ENCODE measurements at places on chromosomes 12 and 14.

DNA sequence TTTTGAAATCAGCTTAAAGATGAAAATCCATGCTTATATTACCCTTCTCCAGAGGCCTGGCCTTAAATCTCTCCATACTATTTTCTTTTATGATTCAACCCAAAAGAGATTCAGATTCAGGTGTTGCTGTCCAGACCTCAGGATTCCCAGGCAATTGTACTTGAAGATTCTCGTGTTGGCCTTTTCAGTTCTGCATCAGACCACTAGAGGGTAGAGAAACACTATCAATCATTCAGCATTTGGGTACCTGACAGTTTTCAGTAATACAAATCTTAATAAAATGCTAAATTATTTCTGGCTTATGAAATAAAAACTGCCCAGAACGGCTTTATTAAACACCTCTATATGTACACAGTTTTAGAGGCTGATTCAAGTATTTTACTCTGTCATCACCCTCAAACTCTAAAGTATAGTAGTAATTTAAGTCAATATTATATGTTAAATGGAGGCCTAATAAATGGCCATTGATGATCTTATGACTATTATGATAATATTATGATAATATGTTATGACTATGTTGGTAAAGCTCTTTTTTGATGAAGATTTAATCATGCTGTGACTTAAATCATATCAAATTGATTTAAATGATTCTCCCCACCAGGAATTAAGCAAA is 301.1 kb downstream of the DUSP6 start:
- H3K27ac ChIP-seq = no peak overlapping the region
- DNase-seq = no peak
- no peak overlapping the region for H3K4me3 ChIP-seq
- H3K27me3 ChIP-seq = no peaks in the 10 kb centered on the region
- H3K36me3 ChIP-seq = no peaks in the 10 kb centered on the region

GRCh38 chr12:88756917-88757316 is 176.6 kb upstream of the KITLG start:
- H3K27me3 ChIP-seq = no peaks in the 10 kb centered on the region
- no peak overlapping the region for H3K4me3 ChIP-seq
- no peak for DNase-seq
- no peaks in the 10 kb centered on the region for H3K36me3 ChIP-seq
- no peak overlapping the region for H3K27ac ChIP-seq
- peaks cover 7% of the 10 kb centered on the region for H3K4me1 ChIP-seq

DNA sequence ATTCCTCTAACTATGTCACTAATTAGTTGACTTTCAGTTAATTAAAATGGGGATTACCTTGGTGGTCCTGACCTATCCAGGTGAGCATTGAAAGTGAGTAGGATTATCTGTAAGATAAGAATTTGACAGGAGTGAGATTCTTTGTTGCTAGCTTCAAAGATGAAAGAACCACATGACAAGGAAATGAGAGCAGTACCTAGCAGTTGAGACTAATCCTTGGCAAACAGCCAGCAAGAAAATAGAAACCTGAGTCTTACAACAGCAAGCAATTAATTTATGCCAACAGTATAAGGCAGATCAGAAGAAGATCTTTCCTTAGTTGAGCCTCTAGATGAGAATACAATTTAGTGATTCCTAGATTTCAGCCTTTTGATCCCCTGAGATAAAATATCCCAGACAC is 1058.4 kb downstream of the LRFN5 start:
- DNase-seq = no peak
- no peak overlapping the region for H3K4me3 ChIP-seq
- no peak overlapping the region for H3K27ac ChIP-seq
- H3K4me1 ChIP-seq = no peaks in the 10 kb centered on the region

DNA sequence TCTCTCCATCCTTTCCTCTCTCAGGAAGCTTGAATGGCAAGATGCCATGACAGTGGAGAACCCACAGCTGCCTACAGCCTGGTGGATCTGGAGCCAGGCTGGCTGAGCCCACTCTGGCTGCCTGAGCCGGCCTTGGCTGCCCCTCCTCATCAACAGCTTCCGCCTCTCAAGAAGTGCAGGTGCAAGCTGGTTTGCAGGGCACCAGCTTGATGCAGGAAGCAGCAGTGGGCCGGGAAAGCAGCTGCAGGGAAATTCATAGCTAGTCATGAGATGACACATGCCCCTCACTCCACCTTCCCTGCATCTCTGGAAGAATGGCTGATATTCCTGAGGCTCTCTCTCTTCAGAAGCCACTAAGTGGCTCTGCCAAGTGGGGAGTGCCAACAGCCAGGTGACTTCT is 289.1 kb downstream of the RPS29 start:
- H3K27me3 ChIP-seq = no peaks in the 10 kb centered on the region
- no peak overlapping the region for H3K27ac ChIP-seq
- no peaks in the 10 kb centered on the region for H3K4me1 ChIP-seq
- no peak overlapping the region for H3K4me3 ChIP-seq
- no peaks in the 10 kb centered on the region for H3K36me3 ChIP-seq
- DNase-seq = no peak

GRCh38 chr12:104182144-104182543 is 33.4 kb upstream of the TXNRD1 start:
- H3K4me3 ChIP-seq = no peak overlapping the region
- no peaks in the 10 kb centered on the region for H3K4me1 ChIP-seq
- H3K27me3 ChIP-seq = no peaks in the 10 kb centered on the region
- no peaks in the 10 kb centered on the region for H3K36me3 ChIP-seq

DNA sequence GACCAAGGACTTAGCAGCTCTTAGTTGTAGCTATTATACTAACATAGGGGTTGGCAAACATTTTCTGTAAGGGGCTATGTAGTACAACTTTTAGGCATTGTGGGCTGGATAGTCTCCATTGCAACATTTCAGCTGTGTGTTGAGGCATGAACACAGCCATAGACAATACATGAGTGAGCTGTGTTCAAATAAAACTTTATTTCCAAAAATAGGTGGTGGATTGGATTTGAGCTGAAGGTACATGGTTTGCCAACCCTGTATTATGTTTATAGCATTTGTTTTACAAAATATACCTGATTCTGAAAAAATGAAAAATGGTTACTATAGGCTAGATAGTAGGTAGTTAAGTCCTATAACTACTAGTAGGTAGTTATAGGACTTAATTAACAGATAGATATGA is 40.5 kb downstream of the ETNK1 start:
- H3K4me1 ChIP-seq = no peaks in the 10 kb centered on the region
- H3K27ac ChIP-seq = no peak overlapping the region
- no peak overlapping the region for H3K4me3 ChIP-seq
- DNase-seq = no peak
- H3K36me3 ChIP-seq = no peaks in the 10 kb centered on the region

Data from kidney (tissue), 22 donors.